ENCODE measurements at places on chromosomes 13 and 19.

DNA sequence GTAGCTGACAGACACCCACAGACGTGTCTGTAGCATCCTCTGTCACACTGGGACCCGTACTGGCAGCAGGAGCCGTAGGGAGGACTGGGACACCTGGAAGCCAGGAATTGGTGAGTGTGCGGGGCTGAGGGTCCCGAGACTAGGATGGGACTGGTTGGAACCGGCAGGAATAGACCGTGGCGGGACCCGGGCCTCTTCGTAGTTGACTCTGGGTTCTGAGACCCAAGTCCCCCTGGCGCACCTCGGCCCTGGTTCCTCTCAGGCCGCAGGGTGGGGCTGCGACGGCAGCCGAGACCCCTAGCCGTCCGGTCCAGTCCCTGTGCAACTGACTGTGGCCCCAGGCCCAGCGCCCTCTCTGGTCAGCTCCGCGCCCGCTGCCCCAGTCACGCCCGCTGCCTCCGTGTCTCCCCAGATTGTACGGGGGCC lies 64.7 kb downstream of the ZNF823 start:
- DNase-seq, result no peak

- DNase-seq, result no peak
Measured at GRCh38 chr19:48413879-48414587, 20.6 kb downstream of the GRIN2D start.

- DNase-seq, result peak; percentile 63
Measured at GRCh38 chr19:44848812-44849447, 2.8 kb downstream of the NECTIN2 start.

DNA sequence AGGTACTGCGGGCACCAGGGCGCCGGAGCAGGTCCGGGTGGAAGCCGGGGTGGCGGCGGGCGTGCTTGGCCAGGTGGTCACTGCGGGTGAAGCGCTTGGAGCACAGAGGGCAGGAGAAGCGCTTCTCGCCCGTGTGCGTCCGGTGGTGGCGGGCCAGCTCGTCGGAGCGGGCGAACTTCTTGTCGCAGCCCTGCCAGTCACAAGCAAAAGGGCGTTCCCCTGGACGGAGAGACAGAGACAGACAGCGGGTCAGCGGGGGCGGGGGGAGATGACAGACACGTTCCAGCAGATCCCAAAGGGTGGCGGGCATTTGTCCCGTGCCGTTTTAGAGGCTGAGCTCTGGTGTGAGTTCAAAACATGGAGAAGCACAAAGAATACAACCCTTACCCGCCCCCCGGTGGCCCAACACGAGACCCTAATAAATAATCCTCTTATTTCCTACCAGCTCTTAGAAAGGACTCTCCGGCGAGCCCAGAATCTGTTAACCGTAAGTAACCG lies 6.3 kb upstream of the REXO1 start:
- no peak for DNase-seq

- DNase-seq, result no peak
Measured at GRCh38 chr19:41694831-41695635, 7.0 kb upstream of the CEACAM7 start.

DNA sequence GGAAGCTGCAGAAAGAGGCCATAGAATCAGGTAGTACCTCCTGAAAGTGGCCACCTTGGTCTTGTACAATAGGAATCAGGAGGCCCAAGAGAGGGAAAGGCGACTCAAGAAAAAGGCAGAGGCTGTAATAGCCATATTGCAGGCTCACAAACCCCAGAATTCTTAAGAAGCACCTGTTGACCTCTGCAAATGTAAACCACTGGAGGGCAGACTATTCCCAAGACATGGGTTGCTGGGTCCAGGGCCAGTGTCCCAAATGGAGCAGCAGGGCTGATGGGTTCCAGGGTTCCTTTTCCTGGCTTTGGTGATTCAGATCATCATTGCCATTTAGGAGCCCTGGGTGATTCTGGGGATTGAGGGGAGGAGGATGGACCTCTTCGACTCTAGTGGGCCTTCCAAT lies 167.6 kb downstream of the B3GLCT start:
- no peak for DNase-seq

DNA sequence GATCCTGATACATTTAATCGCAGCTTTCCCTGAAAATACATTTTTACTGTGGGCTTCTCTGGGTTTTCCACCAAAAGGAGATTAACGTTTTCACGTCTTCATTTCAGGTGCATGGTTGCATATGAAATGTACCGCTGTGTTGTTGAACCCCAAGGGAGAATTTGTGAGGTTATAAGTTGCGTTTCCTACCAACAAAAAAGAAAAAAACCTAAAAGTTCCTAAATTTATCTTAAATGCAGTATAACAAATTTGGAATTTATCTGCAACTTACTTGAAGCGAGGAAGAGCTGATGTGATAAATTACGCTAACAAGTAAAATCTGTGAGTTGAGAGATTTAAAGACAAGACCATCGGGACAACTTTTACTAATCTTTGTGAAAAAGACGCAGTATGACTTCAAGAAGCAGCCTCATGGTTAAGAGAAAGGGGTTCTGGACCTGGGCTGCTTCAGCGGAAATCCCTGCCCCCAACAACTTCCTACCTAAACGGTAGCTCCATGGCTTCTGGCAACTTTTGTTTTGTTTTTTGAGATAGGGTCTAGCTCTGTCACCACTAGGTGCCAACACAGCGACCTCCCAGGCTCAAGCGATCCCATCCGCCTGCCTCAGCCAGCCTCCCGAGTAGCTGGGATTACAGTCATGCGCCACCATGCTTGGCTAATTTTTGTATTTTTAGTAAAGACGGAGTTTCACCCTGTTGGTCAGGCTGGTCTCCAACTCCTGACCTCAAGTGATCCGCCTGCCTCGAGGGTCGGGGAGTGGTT lies 958 bp upstream of the OBI1 start:
- peak; percentile 21 for DNase-seq

DNA sequence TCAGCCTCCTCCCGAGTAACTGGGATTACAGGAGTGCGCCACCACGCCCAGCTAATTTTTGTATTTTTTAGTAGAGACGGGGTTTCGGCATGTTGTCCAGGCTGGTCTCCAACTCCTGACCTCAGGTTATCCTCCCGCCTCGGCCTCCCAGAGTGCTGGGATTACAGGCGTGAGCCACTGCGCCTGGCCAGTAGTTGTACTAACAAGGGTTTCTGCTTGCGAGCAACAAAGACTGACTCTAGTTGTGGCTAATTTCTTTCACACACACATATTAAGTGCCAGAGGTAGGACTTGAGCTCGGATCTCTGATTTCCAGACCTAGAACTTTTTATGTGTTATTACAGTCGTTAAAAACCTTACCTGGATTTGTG lies 635 bp upstream of the PCCA start:
- DNase-seq, result no peak

DNA sequence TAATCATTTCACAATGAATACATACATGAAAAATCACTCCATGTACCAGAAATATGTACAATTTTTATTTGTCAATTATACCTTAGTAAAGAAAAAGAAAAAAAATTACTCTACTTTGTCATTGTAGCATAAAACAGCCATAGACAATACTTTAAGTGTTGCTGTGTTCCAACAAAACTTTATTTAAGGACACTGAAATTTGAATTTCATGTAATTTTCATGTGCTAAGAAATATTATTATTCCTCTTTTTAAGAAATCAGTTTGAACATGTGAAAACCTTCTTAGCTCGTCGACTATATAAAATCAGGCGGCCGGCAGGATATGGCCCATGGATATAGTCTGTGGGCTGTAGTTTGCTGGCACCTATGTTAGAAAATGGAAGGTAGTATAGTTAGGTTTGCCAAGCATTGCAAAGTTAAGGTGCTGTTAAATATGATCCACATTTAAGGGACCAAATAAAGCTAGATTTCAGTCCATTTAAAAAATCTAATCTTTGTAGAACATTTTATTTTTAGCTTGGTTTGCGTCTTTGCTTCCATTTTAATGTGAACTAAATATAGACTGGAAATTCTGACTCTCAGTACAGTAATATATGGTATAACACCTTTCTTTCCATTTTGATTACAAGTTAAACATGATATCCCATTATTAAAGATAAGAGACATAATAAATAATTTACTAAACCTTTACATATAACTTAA lies 6.5 kb downstream of the DGKH start:
- DNase-seq, result no peak

DNA sequence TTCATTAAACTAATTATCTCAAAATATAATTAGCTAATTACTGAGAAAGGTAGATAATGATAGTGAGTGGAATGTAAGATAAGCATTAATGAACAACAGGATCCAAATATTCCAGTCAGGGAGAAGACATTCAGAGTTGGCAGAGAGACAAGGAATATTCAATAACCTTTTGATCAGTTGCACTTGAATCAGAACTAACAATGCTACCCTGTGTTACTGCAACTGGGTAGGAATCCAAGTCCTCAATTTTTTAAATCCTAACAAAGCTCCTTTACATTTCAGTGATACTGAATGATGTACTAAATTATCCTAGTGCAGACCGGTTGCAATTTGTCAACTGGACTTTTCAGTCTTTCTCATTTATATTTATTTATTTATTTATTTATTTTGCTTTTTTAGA lies 107.1 kb upstream of the MIR17HG start:
- DNase-seq, result no peak

GRCh38 chr19:47490847-47491246 lies 6.8 kb upstream of the KPTN start:
- no peak for DNase-seq

DNA sequence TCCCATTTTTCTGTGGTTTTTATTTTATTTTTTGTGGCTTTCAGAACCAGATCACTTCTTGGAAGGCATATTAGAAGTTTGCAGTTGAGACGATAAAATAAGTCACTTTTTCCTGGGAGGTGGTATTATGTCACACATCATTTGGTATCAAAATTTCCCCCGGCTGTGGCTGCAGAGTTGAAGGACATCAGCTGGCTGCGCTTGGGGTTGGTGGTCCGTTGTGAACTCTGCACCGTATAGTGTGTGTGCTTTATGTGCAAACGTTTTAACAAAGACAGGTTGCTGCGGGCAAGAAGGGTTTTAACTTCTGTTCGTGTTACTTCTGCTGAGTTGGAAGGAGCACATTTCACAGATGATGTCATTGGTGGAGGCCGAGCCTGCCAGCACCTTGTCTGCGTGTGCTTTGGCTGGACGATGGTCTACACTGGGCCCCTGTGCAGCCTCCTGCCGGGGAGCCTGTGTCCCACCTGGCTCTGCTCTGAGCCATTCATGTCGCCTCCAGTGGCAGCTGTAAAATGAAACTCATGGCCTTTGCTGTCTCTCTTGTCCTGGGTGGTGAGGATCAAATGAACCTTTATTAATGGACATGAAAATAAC lies 9.6 kb downstream of the ATP11A start:
- DNase-seq, result no peak

DNA sequence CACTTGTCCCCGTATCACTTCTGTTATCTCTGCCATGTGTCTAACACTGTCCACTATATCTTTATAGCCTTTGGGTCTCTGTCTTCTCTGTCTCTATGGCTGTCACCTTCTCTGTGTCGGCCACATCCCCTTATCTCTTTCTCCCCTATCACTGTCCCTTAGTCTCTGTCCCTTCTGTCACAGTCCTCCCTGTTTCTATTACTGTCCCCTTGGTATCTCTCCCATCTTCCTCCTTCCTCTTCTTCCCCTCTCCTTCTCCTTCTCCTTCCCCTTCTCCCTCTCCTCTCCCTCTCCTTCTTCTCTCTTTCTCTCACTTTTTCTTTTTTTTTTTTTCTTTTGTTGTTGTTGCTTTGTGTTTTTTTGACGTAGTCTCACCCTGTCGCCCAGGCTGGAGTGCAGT lies 34.7 kb upstream of the LRRC4B start:
- no peak for DNase-seq

DNA sequence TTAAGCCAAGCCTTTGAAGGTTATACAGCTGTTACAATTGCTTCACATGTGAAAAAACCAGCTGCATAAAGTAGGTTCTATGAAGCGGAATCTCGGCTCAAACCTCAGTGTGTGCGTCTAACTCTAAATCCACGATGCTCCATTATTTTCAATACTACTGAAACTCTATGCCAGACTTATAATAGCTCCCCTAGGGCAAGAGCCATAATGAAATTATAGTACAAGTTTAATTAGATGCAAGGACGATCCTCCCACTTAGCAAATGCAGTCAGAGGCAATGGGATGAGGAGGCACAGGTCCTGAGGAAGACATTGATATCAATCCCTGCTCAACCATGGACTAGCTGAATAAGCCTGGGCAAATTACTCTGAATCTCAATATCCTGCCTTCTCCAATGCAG lies 31.1 kb downstream of the SLC7A1 start:
- no peak for DNase-seq

DNA sequence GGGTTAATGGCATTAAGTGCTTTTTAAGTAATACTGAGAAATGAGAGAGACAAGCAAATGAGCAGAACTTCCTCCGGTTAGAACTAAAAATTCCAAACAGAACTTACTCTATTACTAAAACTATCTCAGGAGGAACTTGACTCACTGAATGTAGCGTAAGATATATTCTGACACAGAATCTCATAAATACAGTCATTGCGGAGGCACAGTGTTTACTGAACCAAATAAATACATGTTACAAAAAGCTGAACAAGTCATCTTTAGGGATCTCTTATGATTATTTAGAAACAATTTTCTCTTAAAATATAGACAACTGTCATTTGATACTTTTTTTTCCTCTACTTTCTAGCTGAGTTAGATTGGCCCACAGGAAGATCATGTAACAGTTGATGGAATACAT lies 283.1 kb downstream of the KLF12 start:
- DNase-seq, result no peak

DNA sequence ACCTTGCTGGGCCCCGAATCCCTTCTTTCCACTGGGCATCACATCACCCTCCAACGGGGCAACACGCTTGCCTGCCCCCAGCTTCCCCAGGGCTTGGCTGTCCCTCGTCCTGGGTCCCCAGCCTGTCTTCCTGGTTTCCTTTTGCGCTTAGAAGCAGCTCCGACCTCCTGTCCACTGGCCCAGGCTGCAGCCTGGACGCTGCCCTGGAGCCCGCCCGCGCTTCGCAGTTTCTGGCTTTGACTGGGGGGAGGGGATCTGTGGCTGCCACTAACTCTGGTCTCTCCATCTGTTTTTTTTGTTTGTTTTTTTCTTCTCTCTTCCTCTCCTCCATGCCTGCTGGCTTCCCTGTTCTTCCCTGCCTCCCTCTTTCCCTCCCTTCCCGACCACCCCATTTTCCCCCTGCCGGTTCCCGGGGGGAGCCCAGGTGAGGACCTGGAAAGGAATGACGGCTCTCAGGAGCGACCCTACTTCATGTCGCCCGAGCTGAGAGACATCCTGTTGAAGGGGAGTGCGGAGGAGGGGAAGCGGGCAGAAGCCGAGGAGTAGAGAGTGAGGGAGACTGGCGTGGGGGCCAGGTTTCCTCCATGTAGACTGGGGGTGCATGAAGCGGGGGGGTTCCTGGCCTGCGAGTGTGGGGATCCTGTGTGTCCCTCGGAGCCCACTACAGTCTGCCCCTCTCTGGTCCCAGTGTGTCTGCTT lies 11.5 kb upstream of the ILF3 start:
- DNase-seq, result no peak

DNA sequence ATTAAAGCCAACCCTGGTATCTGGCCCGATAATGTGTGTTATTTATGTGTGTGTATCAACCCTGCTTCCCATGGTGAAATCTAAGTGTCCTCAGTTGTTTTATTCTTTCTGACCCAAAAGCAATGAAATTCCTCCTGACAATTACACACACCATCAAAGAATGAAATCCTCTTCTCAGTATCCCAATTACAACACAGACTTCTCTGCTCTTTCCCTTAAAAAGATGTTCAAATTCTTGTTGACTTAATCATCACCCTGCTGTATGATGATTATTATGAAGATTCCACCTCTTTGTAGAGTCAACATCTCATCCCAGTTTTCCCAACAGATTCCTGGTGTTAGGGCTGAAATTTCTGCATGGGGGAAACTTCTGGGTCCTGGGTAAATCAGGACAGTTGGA lies 8.9 kb upstream of the TRPC4 start:
- no peak for DNase-seq

- DNase-seq, result no peak
Measured at GRCh38 chr19:33876192-33876591, 79.5 kb downstream of the KCTD15 start.

- no peak for DNase-seq
Measured at GRCh38 chr13:50911081-50911631, 1.6 kb downstream of the RNASEH2B start.
